ENCODE measurements at places on chromosomes 12 and 14.

DNA sequence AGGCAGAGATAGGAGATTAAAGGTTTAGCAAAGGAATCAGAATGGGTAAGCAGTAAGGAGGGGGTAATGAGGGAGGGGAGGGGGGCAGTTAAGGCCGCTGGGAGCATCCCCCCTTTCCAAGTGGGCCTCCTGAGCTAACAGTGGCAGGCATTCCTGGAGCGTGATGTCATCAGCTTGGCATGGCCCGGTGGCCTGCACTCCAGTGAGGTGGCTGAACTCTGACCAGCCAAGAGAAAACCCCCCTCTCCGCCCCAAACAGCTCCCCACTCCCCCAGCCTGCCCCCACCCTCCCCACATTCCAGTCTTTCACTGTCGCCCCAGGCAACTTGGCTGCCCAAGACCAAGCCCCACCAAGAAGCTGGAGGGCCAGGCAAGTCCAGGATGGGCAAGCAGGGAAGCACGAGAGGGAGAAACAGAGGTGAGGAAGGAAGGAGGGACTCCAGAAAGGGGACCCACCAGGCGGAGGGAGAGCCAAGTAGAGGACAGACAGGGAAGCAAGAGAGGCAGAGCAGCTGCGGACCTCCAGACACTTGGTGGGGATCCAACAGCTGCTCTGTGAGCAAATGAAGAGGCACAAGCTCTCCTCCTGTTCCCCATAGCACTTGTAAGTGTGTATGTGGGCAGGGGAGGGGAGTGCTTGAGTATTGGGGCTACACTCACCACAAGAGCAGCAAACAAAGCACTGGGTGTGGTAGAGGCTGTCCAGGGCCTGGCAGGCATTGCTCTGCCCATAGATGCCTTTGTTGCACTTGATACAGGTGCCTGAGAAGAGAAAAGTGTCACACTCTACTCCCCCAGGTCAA is 4.5 kb downstream of the AJUBA start:
- peak; percentile 86 for DNase-seq

DNA sequence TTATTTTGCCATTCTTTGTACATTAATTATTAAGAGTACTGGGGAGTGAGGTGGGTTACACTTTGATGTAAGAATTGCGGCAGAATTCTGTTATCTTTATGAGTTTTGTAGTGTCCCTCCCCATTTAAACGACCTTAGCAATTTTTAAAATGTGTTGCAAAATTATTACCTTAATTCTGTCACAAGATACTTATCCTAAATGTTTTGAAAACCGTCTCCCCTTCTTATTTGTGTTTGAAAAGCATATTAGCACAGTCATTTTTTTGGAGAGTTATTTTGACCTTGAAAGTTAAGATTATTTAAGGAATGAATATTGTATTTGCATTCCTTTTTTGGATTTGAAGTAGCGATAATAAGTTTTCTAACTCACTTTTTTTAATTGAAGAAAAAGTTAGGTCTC is 2.2 kb downstream of the ARHGAP5 start:
- DNase-seq, result no peak

GRCh38 chr14:68466491-68466977 is 326.3 kb downstream of the ZFP36L1 start:
- no peak for DNase-seq

DNA sequence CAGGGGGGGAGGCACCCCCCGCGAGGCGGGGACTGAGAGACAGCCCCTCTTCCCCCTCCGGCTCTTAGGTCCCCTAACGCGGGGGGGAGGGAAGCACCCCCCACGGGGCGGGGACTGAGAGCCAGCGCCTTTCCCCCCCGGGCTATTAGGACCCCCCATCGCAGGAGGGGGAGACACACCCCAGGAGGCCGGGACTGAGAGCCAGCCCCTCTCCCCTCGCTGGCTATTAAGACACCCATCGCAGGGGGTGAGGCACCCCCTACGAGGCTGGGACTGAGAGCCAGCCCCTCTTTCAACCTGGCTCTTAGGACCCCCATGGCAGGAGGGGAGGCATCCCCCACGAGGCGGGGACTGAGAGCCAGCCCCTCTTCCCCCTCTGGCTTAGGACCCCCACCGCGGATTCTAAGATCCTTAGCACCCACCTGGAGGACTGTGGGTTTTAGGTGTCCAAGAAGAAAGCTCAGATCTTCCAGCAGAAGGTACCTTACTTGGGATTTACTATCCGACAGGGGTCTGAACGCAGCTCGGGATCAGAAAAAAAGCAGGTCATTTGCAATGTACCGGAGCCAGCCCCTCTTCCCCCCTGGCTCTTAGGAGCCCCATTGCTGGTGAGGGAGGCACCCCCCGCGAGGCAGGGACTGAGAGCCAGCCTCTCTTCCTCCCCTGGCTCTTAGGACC is 197.8 kb upstream of the PZP start:
- no peak for DNase-seq

DNA sequence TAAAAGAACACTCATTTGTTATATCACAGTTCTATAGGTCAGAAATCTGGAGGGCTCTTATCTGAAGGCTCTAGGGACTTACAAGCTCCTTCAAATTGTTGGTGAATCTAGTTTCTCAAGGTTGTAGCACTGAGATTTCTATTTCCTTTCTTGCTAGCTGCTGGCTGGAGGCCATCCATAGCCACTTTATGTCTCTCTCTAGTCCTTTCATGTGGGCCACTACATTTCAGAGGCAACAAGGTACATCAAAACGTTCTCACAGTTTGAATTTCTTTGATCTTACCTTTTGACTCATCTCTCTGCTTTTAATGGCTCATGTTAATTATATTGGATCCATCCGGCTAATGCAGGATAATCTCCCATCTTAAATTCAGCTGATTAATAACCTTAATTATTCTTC is 286.8 kb downstream of the DIO2 start:
- no peak for DNase-seq

DNA sequence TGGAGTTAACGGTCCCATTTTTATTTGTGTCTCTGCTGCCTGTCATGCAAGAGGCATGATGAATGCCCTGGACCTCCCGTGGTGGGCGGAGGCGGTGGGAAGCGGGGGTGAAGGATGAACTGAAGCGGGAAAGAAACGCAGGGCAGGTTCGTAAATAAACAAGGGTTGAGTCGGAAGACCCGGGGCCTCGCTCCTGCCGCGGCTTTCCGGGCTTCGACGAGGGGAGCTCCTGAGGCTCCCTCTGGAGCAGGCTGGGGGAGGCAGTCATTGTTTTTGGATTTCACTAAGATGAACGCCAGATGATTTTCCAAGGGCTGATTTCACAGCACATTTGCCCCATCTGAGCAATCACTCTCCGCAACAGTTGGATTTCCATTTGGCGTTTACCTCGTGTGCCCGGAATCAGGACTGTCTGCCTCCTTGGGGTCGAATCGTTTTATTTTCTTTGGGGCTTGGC is 130.2 kb downstream of the SLC38A6 start:
- DNase-seq, result peak; percentile 66

DNA sequence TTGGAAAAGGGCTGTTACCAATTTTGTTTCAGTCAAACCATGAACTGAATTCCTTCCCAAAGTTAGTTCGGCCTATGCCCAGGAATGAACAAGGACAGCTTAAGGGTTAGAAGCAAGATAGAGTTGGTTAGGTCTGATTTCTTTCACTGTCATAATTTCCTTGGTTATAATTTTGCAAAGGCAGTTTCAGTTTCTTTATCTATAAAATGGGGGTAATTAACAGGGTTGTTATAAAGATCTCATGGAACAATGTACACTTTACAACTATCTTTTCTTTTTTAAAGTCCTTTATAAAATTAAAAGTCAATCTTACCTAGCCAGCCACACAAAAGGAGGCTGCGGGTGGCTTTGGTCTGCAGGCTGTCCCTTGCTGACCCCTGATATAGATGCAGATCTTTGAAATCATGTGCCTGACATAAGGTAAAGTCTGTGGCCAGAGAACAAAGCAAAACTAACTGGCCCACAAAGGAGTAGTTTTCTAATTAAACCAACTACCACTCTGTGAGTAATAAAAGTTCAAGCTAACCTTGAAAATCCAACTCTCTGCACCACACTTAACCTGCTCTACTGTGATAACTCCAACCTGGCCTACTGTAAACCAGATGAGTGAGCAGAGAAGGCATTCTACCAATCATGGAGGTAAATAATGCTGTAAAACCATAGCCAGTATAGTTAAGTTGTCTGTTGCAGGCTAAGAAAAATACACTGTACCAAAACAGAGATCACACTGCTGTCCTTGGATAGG is 49.5 kb downstream of the SLC38A1 start:
- DNase-seq, result no peak

DNA sequence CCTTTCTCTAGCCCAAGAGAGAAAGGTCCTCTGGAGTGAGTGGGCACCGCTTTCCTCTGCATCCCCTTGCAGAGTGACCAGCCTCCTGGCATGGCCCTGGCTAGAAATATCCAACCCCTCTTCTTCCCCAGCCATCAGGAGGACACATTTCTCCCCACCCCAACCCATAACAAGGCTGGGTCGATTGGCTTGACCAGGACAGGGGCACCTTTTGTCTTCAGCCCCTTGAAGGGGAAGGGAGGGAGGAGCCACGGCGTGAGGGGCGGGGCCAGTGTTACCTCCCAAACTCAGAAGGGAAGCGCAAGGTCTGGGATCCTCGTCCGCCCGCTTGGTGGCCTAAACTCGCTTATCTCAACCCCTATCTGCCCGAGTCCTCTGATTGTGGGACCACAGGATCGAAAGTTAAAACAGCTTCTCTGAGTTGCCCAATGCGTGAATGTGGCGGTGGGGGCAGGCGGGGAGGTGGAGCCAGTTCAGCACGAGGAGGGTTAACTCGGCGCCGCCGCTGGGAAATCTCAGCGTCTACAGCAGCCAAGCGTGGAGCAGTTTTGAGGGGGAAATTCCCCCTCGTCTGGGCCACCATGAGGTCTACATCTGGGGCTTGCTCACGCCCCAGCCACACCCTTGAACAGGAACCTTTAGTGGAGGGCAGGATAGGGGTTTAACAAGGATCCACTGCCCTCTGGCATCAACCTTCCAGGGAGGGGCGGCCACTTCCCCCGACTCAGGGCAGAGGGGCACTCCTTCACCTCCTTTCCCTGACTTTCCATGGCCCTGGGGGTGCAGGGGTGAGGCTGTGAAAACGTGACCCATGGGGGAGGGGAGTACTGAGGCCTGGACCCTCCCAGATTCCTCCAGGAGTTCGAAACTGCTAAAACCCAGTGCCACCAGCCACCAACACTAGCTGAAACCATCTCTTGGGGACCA is 795 bp downstream of the STAT6 start:
- DNase-seq, result peak; percentile 66

DNA sequence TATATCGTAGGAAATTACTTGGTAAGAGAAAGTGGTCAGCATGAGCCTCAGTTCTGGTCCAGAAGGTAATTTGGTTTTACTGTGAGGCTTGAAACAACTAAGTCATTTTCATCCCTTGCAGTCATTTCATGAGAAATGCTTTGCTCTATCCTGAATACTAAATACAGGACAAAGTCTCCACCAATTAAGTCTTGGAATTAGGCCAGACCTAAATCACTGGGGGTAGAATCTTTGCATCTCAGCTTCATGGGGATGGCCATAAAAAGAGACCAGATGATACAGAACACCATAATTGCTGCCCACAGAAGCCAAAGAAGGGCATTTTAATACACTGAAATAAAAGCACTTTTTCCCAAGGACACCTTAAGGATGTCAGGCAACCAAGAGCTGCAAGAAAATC is 277.9 kb upstream of the DCN start:
- no peak for DNase-seq

GRCh38 chr12:120072472-120073249 is 43.9 kb downstream of the RAB35 start:
- DNase-seq, result no peak

GRCh38 chr12:56118688-56119357 is 757 bp downstream of the ZC3H10 start:
- DNase-seq, result no peak

Measured in right hindlimb (tissue), 1 donor.